Esophagus squamous epithelium (tissue), 5 donors: ENCODE measurements at places on chromosomes 1 and 21.

GRCh38 chr1:3069491-3070308 lies 697 bp downstream of the PRDM16 start:
- no peak for DNase-seq

DNA sequence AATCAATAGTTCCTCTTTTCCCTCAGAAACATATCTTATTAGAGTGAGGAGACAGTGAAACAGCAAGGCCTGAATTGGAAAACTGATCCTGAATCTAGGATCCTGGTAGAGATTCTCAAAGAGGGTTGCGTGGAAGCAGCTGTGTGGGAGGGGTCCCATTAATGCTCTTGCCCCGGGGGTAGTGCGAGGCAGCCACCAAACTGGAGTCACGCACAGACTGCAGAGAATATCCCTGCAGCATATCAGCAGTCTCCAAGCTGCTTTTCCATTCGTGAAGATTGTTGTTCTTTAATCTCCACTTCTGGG lies 150.1 kb downstream of the DISC1 start:
- DNase-seq, result no peak

- no peak for DNase-seq
These were observed 26.5 kb downstream of the IGFN1 start for GRCh38 chr1:201217146-201217545.

GRCh38 chr21:16563116-16563515 lies 833.3 kb downstream of the USP25 start:
- DNase-seq, result no peak

DNA sequence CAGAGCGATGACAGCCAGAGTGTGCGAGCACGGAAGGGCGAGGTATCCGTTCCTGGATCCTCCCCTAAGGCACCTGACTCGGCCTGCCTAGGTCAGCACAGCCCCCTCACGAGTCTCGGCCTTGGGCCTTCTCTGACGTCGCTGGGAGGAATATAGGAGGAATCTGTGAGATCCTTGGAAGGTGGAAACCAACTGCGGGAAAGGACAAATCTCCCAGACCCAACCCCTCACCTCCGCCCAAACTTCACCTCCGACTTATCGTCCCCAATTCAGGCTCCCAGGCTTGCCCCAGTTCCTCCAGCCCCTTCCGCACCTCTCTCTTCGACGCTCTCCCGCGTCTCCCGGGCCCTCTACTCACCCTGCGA lies 494 bp downstream of the APH1A start:
- DNase-seq, result no peak

- no peak for DNase-seq
These were observed 5.1 kb upstream of the EDN2 start for GRCh38 chr1:41489561-41489960.

DNA sequence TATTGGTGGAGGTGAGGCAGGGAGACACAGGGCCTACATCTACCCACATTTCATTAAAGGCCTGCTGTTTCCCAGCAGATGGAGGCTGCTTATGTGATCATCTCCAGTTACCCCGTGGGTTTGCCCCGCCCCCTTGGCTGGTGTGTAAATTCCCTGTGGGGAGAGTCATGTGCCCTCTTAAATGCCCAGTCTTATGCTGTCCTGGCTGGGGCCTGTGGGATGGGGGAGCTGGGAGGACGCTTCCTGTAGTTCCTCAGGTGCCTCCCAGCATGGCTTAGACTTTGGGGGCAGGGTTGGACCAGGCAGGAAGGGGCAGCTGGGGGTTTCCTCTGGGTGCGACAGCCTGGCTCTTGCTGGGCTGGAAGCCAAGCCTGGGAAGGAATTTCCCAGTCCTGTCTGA lies 15.5 kb upstream of the CITED4 start:
- no peak for DNase-seq

- no peak for DNase-seq
These were observed 95.6 kb upstream of the KCNK1 start for GRCh38 chr1:233518344-233518743.

GRCh38 chr1:246865921-246866320 lies 65.8 kb downstream of the AHCTF1 start:
- DNase-seq, result no peak

- DNase-seq, result no peak
These were observed 160.2 kb downstream of the COP1 start for GRCh38 chr1:176046926-176047325.
